Activated naive CD4-positive, alpha-beta T cell (primary cell): ENCODE measurements at places on chromosomes 7 and 10.

DNA sequence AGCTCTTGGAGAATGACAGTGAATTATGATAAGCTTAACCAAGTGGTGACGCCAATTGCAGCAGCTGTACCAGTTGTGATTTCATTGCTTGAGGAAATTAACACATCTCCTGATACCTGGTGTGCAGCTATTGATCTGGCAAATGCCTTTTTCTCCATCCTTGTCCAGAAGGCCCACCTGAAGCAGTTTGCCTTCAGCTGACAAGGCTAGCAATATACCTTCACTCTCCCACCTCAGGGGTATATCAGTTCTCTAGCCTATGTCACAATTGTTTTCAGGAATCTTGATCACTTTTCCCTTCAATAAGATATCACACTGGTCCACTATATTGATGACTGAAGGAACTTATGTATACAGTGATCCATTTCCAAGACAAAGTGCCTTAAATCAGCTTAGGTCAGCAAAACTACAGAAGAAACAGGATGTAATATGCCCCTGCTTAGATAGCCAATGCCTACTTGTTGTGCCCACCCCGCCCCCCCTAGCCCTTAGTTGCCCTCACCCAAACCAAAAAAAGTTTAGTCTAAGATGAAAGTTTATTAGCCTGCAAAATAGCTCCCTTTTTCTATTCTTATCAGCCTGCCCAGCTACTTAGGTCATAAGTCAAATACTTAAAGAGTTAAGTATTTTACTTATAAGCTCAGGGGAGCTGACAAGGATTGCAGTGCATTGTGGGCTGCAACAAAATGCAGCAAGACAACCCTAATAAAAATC, 45.1 kb downstream of the PTPRE start:
- no peak for DNase-seq

DNA sequence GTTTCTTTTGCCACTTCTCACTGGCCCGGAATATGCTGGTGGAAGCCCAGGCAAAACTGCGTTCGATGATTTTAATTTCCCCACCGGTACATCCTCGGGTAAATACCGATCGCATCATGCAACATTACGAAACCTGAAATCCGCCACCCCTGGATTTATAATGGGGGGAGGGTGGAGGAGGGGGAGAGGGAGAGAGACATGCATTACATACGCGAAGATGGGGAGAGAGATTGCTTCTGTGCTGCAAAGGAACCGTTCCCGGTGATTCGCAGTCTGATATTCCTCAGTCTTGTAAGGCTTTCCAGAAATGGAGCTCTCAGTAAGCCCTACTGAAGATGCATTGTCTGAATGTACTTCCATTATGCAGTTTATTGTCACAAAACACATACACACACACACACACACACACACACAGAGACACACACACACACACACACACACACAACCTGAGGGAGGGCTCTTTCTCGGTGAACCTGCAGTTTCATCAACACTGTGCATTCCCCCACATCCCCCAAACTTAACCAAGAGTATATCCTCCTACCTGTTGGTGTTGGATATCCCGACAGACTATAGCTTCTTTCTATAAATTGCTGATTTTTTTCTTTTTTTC, 741 bp downstream of the GPR85 start:
- no peak for DNase-seq

- DNase-seq: no peak
Measured at GRCh38 chr7:64628721-64629120, 37.2 kb upstream of the ZNF107 start.

- no peak for DNase-seq
Measured at GRCh38 chr10:77800320-77800719, 126.2 kb downstream of the DLG5 start.

DNA sequence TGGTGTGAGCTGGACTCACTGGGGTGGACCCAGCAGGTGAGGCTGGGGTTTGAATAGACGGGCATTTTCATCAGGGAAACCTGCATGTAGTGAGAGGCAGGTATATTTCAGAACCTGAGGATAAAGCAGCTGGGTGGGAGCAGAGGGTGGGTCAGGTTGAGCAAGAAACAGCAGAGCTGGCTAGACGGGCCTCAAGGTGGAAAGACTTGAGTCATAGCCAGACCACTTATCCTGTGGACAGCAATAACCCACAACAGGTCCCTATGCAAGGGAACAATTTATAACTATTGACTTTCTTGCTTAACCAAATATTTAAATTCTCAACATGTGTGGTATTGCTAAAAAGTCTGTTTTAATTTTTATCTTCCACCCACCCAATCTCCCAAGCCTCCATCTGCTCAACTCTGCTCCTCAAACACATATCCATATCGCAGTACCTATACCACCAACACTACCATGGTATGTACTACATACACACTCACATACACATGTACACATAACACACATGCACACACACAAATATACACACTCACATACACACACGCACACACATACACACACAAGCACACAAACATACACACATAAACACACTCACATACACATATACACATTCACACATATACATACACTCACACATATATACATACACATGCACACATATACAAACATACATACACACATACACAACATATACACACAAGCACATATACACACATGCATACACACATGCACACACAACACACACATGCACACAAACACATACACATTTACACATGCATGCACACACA, 129.0 kb upstream of the C7orf33 start:
- no peak for DNase-seq

- DNase-seq: no peak
Measured at GRCh38 chr10:87761892-87762291, 56.1 kb downstream of the ATAD1 start.

DNA sequence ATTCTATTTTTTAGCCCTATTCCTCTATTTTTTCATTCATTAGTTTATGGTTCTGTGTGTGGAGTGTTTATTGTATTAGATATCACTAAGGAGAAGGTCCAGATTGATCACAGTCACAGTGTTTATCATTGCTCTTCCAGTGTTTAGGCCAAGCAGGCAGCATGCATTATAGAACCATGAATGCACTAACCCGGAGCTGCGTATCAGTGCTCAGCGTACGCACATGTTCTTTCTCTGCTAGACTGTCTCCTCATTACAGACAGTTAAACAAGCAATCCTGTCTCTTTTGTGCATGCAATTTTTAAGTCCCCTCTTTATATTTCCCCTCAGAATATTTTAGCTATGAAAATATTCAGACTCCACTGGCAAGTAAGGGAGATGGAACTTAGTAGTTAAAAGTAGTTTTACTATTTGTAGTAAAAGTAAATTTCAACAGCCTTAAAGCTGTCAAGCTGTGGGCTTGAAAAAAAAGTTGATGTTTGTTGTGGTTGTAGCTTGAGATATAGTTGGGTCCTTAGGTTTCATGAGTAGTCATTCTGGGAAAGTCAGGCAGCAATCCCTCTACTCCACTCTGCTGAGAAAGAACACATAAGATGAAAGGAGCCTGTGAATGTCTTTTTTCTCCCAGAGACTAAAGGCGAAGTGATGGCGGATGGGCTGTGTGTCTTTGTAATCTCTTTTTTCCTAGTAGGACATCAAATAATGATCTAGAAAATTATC, 260.4 kb downstream of the CDK14 start:
- no peak for DNase-seq

- no peak for DNase-seq
Measured at GRCh38 chr10:21751341-21752310, 217.6 kb downstream of the MLLT10 start.

GRCh38 chr7:31146538-31146937, 94.4 kb downstream of the ADCYAP1R1 start:
- DNase-seq: no peak

DNA sequence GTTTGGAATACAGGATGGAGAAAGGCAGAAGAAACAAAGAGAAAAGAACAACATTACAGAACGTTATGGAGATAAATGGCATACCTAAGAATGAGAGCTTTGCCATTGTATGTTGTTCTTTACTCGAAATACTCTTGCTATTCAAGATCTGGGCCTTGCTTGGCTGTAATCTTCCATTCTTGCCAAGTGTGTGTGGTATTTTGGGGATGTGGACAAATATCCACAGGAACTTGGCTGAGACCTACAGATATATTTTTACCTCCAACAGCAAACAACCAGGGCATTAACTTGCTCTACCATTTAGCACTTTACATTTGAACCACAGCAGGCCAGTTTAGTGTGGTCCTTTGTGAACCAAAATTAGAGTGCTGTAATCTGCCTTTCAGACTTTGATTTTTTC, 76.3 kb downstream of the DKK1 start:
- DNase-seq: no peak

DNA sequence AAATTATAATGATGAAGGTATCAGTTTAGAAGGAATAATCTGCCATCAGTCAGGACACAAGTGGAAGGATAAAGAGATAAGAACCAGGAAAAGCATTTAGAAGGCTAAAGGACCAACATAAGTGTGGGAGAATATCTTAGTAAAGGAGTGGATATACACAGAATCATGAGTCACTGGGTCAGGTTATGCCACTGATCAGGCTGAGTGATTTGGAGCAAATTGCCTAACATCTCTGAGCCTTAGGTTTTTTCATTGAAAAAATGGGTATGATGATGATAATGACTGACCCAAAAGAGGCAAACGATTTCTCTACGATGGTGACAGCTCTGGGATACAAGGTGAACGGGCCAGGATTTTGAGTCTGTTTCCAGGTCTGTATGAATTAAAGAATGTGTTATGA, 2.8 kb upstream of the CUL1 start:
- no peak for DNase-seq

DNA sequence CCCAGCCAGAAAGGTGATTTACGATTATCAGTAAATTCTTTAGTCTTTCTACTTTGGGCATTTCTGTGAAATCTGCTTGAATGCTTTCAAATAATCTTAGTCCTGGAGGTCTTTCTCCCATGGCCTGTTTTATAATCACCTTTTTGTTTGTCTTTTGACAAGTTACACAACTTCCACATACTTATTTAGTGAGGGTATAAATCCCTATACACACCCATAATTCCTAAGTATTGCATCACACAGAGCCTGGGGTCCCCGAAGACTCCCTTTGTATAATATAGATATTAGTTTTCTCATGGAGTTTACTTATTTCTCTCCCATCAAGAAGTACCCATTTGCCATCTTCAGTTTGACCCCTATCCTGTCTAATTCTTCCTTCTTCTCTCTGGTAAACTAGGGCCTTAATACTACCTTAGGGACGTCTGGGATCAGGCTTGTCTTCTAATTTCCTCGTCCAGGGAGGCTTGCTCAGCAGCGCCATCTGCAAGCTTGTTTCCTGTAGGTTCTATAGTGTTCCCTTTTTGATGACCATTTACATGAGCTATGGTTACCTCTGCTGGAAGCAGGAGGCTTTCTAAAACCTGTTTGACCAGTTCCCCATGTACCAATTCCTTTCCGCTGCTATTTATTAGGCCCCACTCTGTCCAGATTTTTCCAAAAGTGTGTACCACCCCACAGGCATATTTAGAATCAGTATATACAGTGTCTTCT, 8.1 kb downstream of the DNAH11 start:
- DNase-seq: no peak

GRCh38 chr10:70984986-70985722, 96.8 kb upstream of the PCBD1 start:
- DNase-seq: no peak

- DNase-seq: no peak
Measured at GRCh38 chr7:6161463-6162330, 110.7 kb downstream of the CYTH3 start.

DNA sequence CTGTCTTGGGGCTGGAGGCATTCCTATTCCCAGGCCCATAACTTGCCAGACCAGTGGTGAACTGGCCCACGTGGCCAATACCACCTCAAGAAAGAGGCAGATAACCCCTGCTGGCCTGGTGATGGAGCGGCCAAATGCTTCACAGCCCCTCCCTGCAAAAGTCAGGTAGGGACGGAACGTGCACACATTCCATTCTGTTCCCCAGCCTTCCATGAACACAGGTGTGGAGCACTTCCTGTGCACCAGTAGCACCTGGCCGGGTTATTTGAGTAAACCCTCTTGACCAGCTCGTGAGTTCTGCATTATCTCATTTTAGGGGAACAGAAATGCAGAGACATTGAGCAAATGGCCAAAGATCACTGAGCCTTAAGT, 134.4 kb downstream of the SH3PXD2A start:
- no peak for DNase-seq

GRCh38 chr10:50604809-50605208, 18.9 kb downstream of the SGMS1 start:
- no peak for DNase-seq

GRCh38 chr10:23343591-23344240, 881 bp downstream of the C10orf67 start:
- peak; percentile 22 for DNase-seq

- peak; percentile 56 for DNase-seq
Measured at GRCh38 chr7:150737265-150738055, at the start of gene GIMAP5. Gene GIMAP5, plus strand, starts transcription at chr7:150737418. Its CDS starts 3,467 bp downstream, at chr7:150740885.

- no peak for DNase-seq
Measured at GRCh38 chr7:75727881-75728593, 10.7 kb downstream of the HIP1 start.

DNA sequence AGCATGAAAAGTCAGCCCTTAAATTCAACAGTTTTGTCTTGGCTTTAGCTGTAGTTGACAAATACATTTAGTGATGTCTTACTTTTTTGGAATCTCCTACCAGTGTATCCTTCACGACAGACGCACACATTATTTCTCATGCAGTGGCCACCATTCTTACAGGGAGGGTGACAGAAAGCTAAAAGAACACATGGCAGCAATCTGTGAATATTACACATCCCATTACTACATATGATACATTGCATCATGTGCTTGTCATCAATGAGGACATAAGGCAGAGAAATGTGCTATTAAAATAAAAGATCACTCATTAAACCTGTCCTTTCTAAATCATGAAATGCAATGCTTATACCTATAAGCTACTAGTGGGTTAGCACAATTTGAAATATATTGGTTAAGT, 66.6 kb downstream of the VWDE start:
- no peak for DNase-seq

- no peak for DNase-seq
Measured at GRCh38 chr10:131996466-131997365, 15.0 kb upstream of the BNIP3 start.
